Stimulated activated CD4-positive, alpha-beta T cell treated with anti-CD3 and anti-CD28 coated beads, Interleukin-1b, Interleukin-23, amount 100 ng/mL, for 1 hour (primary cell): ENCODE measurements at places on chromosomes 11 and 22.

- no peak for DNase-seq
Measured at GRCh38 chr11:12048936-12049790, 40.7 kb upstream of the DKK3 start.

DNA sequence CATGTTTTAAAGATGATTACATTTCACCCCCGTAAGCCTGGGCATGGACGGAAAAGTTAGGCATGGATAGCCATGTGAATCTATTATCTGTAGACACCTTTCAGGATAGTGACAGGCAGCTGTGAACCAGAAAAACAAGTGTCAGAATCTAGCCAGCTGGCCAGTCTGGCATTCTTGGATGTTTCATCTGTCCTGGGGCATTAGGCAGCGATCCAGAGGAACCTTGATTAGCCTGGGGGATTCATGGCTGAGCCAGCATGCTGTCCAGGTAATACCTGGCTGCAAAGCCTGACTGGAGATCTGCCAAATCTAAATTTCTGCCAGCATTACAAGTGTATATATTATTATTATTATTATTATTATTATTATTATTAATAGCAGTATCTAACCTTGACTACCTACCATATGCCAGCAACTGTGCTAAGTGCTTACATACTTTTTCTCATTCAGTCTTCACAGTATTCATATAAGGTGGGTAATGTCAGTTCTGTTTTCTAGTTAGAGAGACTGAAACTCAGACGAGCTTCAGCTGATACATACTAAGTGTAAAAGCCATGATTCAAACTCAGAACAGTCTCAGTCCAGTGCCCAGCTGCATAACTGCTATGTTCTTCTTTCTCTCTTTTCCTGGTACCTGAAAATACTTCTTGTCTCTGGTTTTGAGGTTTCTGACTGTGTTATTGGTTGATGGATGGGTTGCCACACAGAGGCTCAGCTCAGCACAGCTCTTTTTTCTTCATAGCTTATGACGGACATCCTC, 12.8 kb downstream of the BMAL1 start:
- DNase-seq: no peak

GRCh38 chr22:48517039-48518030, 1310.3 kb downstream of the BRD1 start:
- DNase-seq: no peak

DNA sequence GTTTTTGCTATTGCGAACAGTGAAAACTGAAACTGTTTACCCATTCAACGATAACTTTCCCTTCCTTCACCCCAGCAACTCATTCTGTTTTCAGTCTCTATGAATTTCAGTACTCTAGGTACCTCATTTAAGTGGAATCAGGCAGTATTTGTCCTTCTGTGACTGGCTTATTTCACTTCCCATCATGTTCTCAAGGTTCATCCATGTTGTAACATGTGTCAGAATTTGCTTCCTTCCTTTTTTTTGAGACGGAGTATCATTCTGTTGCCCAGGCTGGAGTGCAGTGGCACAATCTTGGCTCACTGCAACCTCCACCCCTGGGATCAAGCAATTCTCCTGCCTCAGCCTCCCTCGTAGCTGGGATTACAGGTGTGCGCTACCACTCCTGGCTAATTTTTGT, 23.7 kb downstream of the HTR3B start:
- no peak for DNase-seq

- DNase-seq: no peak
Measured at GRCh38 chr11:86058360-86058759, 10.5 kb downstream of the PICALM start.

GRCh38 chr11:7688238-7688826, 15.0 kb upstream of the CYB5R2 start:
- DNase-seq: no peak

DNA sequence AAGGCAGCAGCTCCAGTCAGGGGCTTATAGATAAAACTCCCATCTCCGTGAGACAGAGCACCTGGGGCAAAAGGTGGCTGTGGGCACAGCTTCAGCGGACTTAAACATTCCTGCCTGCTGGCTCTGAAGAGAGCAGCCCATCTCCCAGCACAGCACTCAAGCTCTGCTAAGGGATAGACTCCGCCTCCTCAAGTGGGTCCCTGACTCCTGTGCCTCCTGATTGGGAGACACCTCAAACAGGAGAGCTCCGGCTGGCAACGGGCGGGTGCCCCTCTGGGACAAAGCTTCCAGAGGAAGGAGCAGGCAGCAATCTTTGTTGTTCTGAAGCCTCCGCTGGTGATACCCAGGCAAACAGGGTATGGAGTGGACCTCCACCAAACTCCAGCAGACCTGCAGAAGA, 279.4 kb downstream of the LARGE1 start:
- DNase-seq: no peak

DNA sequence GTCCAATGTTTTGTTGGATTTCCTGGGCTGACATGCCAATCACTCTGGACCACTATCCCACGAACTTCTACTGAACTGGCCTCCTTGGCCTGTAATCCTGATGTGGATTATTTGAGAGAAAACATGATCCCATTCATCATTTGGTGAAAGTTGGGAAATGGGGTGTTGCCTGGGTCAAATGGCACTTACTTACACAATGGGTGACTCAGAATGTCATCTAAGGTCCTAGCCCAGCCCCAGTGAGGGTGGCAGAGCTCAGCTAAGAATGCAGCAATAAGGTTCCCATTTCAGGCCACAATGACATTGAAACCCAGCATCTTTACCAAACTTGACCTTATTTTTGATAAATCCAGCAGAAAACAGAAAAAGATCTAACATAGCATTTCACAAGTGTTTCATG, 8.0 kb upstream of the DSCAML1 start:
- DNase-seq: no peak
